ENCODE measurements at places on chromosomes 11 and 22.

DNA sequence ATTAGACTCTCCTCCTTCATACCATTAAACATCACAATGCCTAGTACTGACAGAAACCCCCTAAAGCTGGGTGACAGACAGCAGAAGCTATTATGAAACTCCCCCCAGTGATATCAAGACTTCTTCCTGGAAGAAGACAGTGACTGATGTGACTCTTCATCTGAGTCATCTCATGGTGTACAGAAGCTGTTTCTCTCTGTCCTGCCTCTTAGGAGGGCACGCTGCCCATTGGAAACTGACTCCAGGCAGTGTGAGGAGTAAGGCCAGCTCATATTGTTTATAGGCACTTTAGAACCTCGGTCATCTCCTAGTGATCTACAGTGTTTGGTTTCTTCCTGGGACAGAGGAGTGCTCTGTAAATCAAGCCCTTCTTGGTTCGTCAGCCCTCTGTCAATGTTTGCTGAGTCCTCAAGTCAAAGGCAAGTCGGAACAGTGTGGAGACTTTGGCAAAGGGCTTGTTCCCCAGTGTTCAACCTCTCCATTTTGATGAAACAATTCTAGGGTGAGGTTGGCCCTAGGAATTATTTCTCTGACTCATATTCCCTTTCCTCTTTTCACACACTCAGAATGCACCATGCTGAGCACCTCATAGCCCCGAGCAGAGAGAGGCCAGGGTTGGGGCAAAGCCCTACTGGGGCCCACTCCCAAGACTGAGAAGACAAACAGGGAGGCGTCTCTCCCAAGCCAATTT lies 172.5 kb upstream of the TMEM45B start:
- peak; percentile 70 for DNase-seq

DNA sequence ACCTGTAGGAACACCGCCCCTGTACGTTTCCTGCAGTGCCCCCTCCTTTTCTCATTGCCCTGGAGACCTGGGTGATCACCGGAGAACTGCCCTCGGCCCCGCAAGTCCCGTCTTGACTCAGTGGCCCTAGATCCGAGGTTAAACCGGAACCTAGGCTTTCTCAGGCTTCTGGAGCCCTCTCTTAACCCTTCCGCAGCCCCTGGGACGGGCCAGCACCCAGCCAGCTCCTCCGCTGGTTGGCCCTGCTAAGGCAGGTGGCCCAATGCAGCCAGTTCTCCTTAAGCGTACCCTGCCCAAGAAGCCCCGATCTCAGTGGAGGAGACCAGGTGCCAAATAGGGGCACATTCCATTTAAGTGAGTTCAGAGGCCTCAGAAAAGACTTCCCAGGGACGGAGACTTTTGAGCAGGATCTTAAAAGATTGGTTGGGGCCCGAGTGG lies 776 bp downstream of the NLRX1 start:
- no peak for DNase-seq

GRCh38 chr11:19332476-19332875 lies 91.7 kb upstream of the E2F8 start:
- DNase-seq = no peak

DNA sequence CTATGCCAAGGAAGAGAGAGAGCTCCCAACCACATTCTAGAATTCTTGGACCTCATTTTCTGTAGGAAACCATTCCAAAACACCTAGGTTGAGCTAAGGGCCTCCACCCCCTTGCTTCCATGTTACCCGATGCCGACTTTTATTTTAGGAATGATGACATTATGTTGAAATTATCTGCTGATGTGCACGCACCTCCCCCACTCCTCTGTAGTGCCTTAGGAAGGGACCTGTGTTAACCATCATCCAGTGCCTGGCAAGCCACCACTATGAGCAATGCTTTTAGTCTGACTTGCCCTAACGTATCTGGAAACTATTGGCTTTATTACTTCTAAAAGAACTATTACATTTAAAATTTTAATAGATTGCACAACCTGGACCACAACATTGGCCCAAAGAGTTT lies 42.1 kb downstream of the NCAPD3 start:
- DNase-seq = no peak

- no peak for DNase-seq
These were observed 841.8 kb upstream of the TENM4 start for GRCh38 chr11:80282643-80283042.

- no peak for DNase-seq
These were observed 3.1 kb upstream of the PGGHG start for GRCh38 chr11:285894-286220.

- DNase-seq = no peak
These were observed 6.6 kb downstream of the CBX6 start for GRCh38 chr22:38865201-38866023.

DNA sequence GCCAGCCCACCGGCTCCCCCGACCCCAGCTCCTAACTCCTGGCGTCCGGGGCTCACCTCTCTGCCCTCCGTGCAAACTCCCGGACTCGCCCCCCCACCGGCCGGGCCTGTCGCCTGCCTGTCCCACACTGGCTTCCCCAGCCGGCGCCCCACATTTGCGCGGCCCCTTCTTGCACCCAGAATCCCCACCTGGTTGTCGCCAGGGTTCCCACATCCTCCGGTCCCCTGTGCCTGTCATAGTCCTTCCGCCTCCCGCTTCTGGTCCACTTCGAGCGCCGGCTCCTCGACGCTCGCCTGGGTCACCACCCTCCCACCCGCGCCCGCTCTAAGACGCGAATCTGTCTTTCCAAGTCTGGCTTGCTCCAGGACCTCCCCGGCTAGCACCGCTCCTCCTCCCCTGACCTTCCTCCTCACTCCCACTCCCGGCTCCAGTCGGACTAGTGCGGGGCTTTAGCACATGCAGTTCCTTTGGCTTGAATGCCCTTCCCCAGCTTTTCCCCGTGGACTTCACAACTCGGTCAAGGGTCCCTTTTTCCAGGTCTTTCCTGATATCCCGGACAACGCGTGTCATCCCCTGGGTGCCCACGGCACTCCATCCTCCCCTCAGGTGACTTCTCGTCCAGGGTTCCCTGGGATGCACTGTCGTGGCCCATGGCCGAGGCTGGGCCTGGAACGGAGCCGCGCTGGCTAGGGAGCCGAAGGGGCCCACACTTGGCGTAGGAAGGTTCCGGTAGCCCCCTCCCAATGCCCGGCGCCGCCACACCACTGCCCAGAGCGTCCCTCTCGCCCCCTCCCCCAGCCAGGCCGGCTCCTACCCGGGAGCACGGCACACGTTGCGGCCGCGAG lies 635 bp downstream of the SCARF2 start:
- no peak for DNase-seq

DNA sequence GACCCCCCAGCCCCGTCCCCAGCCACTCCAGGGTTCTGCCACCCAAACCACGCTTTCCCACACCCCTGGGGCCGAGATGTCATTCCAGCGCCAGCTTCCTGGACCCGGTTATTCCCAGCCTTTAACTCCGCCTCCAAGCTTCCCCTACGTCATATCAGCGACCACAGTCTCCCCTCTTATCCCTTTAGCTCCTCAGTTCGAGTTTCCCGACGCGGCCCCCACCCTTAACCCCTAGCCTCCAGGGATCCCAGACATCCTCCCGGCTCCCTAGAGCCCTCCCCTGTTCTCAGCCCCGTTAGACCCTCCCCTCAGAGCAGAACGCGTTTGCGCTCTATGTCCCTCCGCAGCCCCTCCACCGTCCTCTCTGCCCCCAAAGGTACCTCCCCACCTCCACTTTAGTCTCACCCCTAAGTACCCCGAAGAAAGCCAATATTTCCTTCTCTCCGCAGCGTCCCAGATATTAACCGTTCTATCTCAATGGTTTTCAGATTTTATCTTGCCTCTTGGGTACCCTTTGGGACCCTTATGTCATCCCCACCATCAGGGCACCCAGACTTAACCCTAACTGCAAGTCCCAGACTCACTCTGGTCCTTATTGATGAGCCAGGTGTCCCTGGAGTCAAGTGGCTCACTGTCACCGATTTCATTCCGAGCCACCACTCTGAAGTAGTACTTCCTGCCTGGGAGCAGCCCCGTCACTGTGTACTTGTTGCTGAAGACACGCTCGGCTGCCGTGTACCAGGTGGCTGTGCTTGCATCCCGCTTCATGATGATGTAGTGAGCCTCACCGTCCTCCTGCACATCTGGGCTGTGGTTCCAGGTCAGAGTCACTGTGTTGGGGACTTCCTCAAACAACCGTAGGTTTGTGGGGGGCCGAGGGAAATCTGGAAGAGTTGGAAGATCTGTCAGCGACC lies 8.0 kb downstream of the TMEM86A start:
- no peak for DNase-seq

DNA sequence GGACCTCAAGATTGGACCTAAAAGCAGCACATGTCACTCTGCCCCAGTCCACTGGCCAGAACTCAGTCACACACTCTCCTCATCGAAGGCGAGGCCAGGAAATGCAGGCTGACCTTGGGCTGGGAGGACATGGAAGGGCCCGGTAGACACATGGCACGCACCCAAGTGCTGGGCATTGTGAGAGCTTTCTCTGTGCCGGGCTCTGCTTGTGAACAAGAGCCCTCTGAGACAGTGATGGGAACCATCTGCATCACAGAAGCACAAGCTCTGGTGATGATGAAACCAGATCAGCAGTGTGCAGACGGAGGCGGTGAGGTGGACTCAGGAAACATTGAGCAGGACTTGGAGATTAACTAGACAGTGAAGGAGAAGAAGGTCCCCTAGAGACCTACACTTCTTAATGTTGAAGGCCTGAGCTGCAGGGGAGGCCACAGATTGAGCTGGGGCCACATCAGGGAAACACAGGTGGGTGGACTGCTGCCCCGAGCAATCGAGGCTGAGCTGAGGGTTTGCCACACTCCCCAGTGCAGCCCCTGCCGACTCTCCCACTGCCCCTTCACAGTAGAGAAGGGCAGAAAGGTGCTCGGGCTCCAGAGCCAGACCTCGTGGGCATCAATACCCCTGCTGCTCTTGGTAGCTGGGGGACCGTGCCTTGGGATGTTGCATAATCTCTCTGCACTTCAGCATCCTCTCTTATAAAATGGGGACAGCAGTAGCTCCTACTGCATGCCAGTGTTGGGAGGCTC lies 1460.5 kb downstream of the TBC1D22A start:
- no peak for DNase-seq

DNA sequence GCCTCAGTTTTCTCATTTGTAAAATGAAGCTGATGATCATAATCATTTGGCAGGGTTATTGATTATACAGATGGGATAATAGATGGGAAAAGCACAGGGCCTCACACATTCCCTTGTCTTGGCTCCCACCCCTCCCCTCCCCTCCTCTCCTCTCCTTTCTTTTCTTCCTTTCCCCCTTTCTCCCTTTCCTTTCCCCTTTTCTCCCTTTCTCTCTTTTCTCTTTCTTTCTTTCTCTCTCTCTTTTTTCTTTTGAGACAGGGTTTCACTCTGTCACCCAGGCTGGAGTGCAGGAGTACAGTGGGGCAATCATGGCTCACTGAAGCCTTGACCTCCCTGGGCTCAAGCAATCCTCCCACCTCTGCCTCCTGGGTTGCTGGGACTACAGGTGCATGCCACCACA lies 161.0 kb upstream of the NARS2 start:
- no peak for DNase-seq

- DNase-seq = no peak
These were observed 35.3 kb upstream of the SC5D start for GRCh38 chr11:121257289-121257688.

GRCh38 chr11:59197991-59198390 lies 14.7 kb downstream of the MPEG1 start:
- DNase-seq = no peak

- no peak for DNase-seq
These were observed 27.9 kb downstream of the SLC25A17 start for GRCh38 chr22:40791241-40791640.

DNA sequence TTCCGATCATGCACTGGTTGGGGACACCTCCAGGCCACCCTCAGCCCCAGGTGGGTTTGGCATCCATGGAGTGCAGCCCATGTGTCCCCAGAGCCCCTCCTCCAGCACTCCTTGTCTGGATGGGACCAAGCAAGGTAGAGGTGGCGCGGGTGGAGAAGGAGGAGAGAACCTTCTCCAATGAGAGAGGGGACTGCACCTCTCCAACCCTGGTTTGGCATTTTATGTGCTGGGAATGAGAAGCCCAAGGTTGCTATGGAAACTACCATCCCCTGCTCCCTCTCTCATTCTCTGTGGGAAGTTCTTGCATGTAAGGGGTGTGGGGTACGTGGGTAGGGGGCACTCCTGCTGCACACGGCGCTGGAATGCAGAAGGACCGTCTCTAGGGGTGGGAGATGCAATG lies 21.8 kb upstream of the RASD2 start:
- no peak for DNase-seq

DNA sequence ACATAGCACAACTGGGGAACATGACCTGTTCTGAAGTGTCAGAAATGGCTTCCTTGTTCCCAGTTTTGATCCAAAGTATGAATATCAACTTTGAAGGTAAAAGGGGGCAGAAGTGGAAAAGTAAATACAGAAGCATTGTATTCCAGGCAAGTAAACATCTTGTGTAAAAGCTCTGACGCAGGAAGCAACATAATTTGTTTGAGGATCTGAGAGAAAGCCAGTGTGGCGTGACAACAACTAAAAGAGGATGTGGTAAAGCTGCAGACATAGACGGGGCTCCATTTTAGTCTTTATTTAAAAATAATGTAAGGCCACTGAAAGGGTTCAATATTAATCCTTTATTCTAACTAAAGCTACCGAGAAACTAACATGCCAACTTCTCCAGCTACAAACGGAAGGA lies 310.2 kb downstream of the DLG2 start:
- DNase-seq = no peak

DNA sequence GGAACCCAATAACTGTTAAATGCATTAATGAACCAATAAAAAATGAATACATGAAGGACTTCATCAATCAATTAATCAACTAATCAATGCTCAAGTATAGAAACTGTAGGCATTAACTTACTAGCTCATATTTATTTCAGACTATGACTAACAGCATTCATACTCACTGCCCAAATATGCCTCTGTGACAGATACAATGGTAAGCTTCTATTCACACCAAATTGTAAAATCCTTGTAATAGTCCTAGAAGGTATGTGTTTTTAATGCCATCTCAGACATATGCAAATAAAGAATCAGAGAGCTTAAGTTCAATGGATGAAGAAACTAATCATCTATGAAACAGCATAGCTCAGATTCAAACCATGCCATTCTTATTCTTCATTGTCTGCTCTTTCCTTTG lies 1253.6 kb upstream of the TENM4 start:
- DNase-seq = no peak

GRCh38 chr11:68471360-68472340 lies 11.1 kb downstream of the PPP6R3 start:
- DNase-seq = peak; percentile 41

GRCh38 chr11:73539506-73540084 lies 58.3 kb downstream of the FAM168A start:
- no peak for DNase-seq

DNA sequence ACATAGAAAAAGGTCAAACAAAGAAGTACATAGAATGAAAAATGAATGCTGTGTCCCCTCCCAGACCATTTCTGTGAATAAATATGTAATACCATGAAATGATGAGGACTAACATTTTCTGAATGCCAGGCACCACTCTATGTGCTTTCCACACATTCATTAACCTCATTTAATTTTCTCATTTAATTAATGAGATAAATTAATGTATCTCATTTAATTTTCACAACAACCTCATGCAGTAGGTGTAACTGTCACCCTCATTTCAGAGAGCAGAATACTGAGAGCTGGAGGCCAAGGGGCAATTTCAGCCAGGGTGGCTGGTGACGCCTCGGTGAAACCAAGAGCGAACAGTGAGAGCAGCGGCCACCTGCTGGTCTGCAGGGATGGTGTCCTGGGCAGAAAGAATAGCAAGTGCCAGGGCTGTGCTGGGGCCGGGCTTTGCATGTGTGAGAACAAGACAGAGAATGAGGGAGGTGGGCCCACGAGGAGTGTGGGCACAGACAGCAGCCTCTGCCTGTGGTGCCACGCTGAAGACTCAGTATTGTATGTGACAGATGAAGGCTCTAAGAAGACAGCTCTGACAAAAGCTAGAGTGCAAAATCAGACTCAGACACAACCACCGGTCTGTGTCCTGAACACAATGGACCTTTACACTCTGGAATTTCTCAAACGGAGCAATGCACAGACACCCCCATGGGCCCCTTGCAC lies 1.8 kb upstream of the SERPIND1 start:
- DNase-seq = no peak
